ENCODE measurements at places on chromosomes 5 and 9.

GRCh38 chr5:66646570-66646969 is 50.4 kb downstream of the MAST4 start:
- H3K4me3 ChIP-seq: no peak overlapping the region
- H3K36me3 ChIP-seq: no peaks in the 10 kb centered on the region
- H3K27ac ChIP-seq: no peak overlapping the region
- H3K4me1 ChIP-seq: no peaks in the 10 kb centered on the region
- no peaks in the 10 kb centered on the region for H3K27me3 ChIP-seq

DNA sequence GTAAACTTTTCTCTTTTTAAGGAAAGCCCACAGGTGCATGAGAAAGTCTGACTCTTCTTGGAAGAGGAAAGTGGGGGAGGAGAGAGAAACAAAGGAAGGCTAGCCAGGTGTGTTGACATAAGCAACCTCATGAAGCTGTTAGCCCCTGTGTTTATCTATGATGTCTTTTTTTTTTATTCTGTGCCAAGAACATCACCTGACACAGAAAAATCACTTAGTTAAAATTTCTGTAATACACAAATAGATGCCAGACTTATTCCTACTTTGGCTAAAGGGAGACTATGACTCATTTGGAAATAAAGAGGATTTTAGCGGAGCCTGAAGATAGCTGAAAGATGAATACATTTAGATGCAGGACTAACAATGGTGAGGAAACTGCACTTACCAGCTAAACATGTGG is 58.3 kb downstream of the BAAT start:
- DNase-seq: no peak
- no peak overlapping the region for H3K4me3 ChIP-seq
- H3K27me3 ChIP-seq: no peaks in the 10 kb centered on the region
- H3K36me3 ChIP-seq: no peaks in the 10 kb centered on the region
- no peak overlapping the region for H3K27ac ChIP-seq

- H3K4me3 ChIP-seq: no peak overlapping the region
- H3K4me1 ChIP-seq: no peaks in the 10 kb centered on the region
- no peaks in the 10 kb centered on the region for H3K27me3 ChIP-seq
- no peak overlapping the region for H3K27ac ChIP-seq
- DNase-seq: no peak
- no peaks in the 10 kb centered on the region for H3K36me3 ChIP-seq
Observed at GRCh38 chr5:32089146-32090000, 84.7 kb downstream of the GOLPH3 start.

DNA sequence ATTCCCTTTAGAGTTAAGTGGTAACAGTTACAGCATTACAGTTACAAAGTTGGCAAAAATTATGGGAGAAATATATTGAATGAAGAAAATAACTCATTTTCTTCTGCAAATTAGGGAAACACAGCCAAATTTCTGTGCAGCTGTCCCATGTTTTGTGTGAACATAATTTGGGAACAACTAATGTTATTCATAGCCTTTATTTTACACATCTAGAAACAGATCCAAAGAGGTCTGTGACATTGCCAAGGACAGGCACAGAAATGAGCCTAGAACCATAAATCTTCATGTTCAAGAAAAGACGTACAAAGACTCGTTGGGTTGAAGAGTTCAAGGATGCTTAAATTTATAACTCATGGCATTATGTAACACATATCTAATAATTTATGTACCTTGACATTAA is 114.1 kb upstream of the TXNDC8 start:
- DNase-seq: no peak
- no peak overlapping the region for H3K27ac ChIP-seq
- no peaks in the 10 kb centered on the region for H3K4me1 ChIP-seq

- peak overlapping the region; percentile 84 for H3K4me3 ChIP-seq
- no peak for DNase-seq
- no peaks in the 10 kb centered on the region for H3K36me3 ChIP-seq
- no peaks in the 10 kb centered on the region for H3K27me3 ChIP-seq
- peaks cover 12% of the 10 kb centered on the region for H3K4me1 ChIP-seq
Observed at GRCh38 chr9:37801959-37802711, 1.5 kb downstream of the DCAF10 start.

- H3K27me3 ChIP-seq: peaks cover 62% of the 10 kb centered on the region
- no peak overlapping the region for H3K4me3 ChIP-seq
- no peaks in the 10 kb centered on the region for H3K4me1 ChIP-seq
- no peaks in the 10 kb centered on the region for H3K36me3 ChIP-seq
- peak; percentile 66 for DNase-seq
Observed at GRCh38 chr9:81737871-81738507, 48.6 kb upstream of the TLE1 start.

GRCh38 chr9:21473236-21473635 is 8.9 kb downstream of the IFNE start:
- DNase-seq: no peak
- no peaks in the 10 kb centered on the region for H3K27me3 ChIP-seq
- H3K4me1 ChIP-seq: no peaks in the 10 kb centered on the region
- no peaks in the 10 kb centered on the region for H3K36me3 ChIP-seq
- H3K4me3 ChIP-seq: no peak overlapping the region
- no peak overlapping the region for H3K27ac ChIP-seq

GRCh38 chr9:33468215-33468730 is 5.5 kb downstream of the NOL6 start:
- peaks cover 3% of the 10 kb centered on the region for H3K4me1 ChIP-seq
- peaks cover 37% of the 10 kb centered on the region for H3K36me3 ChIP-seq
- no peak for DNase-seq
- H3K4me3 ChIP-seq: no peak overlapping the region
- no peaks in the 10 kb centered on the region for H3K27me3 ChIP-seq
- H3K27ac ChIP-seq: no peak overlapping the region

- DNase-seq: no peak
- no peak overlapping the region for H3K27ac ChIP-seq
- no peaks in the 10 kb centered on the region for H3K27me3 ChIP-seq
- H3K4me1 ChIP-seq: no peaks in the 10 kb centered on the region
- no peaks in the 10 kb centered on the region for H3K36me3 ChIP-seq
Observed at GRCh38 chr5:124537107-124537506, 209.3 kb downstream of the ZNF608 start.

DNA sequence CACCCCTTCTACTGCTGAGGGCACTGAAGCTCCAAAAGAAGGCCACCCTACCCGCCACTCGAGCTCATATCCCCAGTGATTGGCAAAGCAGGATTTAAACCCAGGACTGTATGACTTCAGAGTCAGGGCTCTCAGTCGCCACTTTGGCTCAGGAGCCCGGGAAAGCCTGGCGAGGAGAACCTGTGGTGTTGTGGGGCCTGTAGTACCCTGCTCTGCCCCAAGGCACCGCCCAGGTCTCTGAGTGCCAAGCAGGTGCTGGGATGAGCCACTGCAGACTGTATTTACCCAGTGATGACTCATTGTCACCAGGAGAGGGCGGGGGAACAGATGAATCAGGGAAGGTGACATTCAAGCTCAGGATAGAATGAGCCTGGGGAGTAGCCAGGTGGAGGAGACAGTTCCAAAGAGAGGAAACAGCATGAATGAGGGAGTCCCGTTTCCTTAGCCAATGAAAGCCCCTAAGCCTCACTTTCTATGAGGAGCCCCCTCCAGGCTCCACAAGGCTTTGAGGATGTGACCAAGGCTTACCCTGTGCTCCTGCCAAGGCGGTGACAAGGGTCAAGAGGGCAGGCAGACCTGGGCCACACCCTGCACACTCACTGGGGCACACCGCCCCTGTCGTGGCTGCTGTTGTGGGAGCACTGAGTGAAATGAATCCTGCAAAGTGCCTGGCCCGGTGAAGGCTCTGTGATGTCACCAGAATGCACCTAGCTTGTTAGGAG is 17.8 kb upstream of the DPM2 start:
- peak overlapping the region; percentile 17 for H3K27ac ChIP-seq
- no peaks in the 10 kb centered on the region for H3K36me3 ChIP-seq
- no peak for DNase-seq
- H3K4me3 ChIP-seq: no peak overlapping the region

DNA sequence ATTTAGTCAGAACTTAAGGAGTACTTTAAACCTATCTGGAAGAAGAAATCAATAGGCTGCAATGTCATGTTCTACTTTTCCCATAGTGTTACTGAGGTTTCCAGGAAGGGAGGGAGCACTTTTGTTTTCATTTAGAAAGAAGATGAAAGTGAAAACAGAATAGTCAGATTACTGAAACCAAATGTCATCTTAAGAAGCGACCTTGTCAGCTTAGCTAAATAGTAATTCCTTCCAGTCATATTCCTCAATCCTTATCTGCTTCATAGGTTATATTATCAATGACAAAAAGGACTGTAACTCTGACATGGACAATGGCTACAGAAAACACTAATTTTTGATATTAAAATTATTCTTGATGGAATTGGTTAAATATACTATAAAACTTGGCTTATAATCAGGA is 27.7 kb downstream of the SAR1B start:
- peaks cover 50% of the 10 kb centered on the region for H3K36me3 ChIP-seq
- no peaks in the 10 kb centered on the region for H3K27me3 ChIP-seq
- no peak overlapping the region for H3K27ac ChIP-seq
- DNase-seq: no peak
- H3K4me3 ChIP-seq: no peak overlapping the region

DNA sequence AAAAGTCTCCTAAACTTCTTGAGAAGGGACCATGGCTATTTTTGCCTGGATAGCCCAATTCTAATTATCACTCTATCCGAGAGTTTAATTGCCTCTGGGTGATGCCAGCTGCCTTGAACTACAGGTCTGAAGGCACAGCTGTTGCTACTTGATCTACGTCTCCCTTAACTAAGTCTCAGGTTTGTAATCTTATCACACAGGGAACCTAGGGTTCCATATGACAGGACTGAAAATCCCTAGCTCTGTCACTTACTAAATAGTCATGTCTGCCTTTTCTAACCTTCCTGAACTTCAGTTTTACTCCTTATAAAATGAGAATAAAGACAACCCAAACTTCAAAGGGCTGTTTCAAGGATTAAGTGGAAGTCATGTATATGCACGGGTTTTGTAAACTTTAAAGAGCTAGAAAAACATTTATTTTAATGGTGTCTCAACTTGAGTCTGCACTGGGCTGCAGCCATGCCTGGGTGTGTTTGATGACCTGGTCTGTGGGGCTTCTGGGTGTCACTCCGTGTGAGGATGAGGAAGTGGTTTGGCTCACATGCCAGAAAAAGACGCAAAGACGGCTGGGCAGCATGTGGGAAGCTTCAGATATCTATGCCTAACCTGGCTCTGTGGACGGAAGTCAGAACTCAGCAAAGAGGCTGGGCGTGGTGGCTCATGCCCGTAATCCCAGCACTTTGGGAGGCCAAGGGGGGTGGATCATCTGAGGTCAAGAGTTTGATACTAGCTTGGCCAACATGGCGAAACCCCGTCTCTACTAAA is 129.3 kb upstream of the SLC44A1 start:
- H3K36me3 ChIP-seq: no peaks in the 10 kb centered on the region
- no peaks in the 10 kb centered on the region for H3K27me3 ChIP-seq
- H3K4me1 ChIP-seq: peaks cover 15% of the 10 kb centered on the region
- no peak overlapping the region for H3K27ac ChIP-seq
